ENCODE measurements at places on chromosomes 2 and 18.

DNA sequence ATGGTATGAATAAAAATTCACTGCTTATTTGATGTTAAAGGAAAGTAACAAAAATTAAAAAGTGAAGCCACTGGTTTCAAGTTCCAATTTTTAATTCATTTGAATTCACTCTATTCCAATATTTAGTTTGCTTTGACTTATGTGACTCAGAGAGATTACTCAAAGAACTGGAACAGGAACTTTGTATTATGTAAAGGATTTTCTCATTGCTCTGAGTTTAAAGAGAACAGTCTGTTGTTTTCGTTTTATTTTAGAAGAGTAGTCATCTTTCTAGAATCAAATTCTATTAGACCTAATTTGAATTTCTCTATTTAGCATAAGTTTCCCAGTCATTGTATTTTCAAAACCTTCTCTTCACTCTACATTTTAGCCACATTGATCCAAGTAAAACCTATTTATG is 300.1 kb upstream of the SLC8A1 start:
- no peak for DNase-seq

- DNase-seq: no peak
Observed at GRCh38 chr2:46010223-46010924, 286.8 kb upstream of the EPAS1 start.

DNA sequence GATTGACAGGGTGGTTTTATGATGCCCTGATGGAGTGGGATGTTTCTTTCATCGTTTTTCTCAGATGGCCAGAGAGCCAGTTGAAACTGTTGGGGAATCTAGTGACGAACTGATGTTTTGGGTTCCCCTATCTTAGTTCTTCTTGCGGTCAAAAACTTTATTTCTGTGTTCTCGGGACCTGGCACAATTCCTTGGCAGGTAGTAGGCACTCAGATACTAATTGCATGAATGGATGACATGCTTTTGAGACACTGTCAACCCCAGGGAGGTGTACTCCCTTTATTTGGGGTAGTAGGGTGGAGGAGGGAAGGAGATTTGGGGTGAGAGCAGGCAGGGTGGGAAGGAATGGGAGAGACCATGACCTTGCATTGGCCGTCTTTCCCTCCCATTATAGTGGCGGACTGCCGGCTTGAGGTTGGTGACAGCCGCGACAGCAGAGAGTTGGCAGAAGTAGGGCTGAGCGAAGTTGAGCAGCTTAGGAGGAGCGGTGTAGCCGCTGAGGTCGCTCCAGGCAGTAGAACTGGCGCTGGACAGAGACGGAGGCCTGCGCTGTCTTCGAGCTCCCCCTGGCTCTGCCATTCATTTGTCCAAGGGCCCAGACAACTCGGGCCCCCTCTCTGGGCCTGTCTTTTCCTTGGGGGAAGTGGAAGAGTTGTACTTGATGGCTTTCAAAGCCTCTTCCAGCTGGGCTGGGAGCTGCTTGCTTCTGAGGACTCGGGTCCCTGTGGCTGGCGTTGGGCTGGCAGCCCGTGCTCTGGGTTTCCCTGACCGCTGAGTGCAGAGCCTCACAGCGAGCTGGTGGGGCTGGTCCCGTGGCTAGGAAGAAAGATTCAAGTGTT is 2.6 kb downstream of the TET3 start:
- DNase-seq: peak; percentile 62

- no peak for DNase-seq
Observed at GRCh38 chr2:162198239-162198638, 45.0 kb downstream of the FAP start.

DNA sequence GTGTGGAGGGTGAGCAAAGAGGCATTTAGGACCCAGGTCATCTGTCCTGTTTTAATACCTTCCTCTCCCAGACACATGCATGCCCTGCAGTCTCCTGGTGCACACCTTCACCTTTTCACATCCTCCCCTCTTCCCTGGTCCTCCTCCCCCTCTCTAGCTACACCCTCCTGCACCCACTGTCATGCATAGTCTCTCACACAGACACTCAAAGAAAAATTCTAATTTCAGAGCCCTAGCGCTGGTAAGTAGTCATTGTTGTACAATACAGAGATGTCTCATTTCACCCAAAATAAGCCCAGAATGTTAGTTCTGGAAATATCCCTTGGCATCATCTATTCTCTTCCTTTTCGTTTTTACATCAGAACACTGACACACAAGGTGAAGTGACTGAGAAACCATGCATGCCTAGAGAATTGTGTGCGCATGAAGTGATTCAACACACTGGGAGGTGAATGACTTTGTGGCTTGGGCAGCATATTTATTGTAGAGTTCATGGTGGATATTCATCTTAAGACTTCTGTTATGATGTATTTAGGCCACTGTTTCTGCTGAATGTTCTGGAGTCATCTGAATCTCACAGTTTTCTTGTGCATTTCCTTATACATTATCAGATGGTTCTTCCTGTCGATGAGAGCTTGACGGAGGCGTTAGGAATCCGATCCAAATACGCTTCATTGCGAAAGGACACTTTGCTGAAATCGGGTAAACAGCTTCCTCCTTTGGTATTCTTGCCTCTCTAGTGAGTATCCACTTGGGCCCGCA is 69.9 kb downstream of the COA5 start:
- no peak for DNase-seq

DNA sequence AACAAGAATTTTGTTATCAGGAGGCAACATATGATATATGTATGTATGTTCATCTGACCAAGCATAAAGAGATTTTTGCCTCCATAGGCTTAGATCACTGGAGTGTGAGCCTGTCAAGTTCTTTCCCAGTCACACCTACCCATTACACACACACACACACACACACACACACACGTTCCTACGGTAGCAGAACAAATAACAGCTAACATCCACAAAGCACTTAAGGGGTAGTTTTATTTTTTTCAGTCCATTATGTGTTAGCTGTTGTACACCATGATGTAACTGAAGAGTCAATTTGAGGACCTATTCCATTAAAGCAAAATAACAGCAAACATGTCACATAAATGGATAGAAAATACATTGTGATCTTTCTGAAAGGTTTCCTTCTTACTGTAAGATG is 39.5 kb downstream of the UGP2 start:
- DNase-seq: no peak

GRCh38 chr2:100267751-100268150 is 54.5 kb downstream of the LONRF2 start:
- no peak for DNase-seq

DNA sequence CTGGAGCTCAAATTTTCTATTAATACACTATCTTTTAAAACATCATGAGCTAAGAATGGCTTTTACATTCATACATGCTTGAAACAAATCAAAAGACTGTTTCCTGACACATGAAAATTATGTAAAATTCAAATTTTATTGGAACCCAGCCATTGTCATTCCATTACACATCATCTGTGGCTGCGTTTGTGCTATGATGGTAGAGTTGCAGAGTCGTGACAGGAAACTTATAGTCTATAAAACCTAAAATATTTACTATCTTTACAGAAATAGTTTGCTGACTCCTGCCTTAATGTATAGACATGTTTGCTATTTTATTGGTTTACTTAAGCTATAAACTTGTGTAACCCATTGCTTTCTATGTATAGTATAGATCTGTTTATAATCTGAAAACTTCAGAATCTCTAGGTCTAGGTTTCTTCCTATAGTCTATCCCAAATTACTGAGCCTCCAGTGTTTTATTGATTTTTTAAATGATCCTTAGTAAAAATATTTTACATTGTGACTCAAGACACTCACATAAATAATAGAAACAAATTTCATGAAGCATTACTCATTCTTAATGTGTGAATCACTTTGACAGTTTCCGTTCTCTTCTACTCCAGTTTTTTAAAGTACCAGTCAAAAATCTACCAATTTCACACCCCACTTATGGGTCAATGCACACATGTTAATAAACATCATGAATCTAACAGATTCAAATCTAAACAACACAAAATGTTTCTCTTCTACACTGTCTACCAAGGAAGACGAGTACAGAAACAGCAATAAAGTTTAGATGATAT is 26.4 kb upstream of the MRPL19 start:
- no peak for DNase-seq

Data from right hindlimb (tissue), 1 donor.